ENCODE measurements at places on chromosomes 12 and 14.

GRCh38 chr14:65346895-65347294 is 65.6 kb upstream of the FUT8 start:
- DNase-seq: no peak

DNA sequence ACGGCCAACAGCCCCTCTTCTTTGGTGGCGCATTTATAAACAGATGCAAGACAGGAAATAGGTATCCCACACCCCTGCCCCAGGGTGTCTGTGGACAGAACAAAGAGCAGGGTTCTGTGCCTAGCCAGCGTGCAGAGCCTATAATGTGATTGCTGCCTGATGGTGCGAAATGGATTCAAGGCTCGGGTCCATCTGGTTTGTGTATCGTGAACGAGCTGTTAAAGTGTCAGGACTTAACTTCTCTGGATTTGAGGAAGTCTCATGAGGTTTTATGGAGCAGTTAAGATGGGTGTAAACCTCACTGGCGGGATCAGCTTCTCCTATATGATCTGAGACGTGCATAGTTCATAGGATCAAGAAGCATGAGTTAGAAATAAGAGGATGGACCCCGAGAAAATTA is 388.7 kb upstream of the TBX3 start:
- no peak for DNase-seq

DNA sequence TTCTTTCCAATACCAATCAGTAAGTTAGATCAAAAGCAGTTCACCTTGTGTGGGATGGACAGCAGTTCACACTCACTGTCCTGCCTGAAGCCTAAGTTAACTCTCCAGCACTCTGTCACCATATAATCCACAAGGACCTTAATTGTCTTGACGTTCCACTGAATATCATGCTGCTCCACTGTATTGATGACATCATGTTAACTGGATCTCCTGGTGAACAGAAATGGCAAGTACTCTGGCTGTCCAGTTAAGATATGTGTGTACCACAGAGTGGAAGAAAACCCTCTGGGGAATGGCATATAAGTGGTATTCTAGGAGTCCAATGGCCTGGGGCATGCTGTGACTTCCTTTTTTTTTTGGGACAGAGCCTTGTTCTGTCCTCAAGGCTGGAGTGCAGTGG is 16.2 kb downstream of the CDKL1 start:
- no peak for DNase-seq

DNA sequence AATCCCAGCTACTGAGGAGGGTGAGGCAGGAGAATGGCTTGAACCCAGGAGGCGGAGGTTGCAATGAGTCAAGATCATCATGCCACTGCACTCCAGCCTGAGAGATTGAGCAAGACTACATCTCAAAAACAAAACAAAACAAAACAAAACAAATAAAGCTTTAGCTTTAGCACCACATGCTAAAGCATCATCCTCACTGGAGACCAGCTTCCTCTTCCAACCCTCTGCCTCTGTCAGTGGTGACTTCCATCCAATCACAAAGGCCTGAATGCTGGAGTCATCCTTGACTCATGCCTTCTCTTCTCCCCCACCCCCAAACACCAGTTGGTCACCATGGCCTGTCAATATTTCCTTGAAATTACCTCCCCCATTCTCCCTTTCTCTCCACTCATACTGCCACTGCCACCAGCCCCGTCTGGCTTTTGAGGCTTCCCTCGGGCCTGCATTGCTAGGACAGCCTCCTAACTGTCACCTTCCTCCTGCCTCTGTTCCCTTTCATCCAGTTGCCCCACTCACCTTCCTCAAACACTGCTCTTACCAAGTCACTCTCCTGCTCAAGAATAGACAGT is 1.4 kb downstream of the ZNF385A start:
- DNase-seq: no peak

DNA sequence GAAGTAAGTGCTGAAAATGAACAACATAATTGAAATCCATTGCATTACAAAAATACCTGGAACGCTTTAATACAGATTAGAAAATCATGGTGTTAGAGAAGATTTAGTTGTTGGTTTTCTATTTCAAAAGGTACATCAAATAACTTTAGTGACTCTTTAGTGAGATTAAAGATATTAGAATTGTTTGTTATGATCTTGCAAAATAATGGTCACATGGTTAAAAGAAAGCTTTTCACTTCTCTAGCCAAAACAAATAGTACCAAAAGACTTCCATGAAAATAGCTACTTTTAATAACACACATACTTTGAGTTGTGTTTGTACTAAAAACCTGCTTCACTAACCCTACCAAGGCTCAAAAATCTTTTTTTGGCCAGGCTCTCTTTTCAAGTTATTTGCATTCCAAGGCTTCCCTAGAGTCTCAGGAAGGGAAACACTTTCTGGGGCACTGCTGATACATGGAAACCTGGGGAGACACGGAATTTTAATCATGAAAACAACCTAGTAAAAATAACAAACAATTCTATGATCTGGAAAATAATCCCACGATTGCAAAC is at the start of gene SLCO1A2:
SLCO1A2 (minus strand) TSS at position 147 of the 555 bp plus-strand sequence. CDS start 270 bp downstream, outside the sequence.
- no peak for DNase-seq

DNA sequence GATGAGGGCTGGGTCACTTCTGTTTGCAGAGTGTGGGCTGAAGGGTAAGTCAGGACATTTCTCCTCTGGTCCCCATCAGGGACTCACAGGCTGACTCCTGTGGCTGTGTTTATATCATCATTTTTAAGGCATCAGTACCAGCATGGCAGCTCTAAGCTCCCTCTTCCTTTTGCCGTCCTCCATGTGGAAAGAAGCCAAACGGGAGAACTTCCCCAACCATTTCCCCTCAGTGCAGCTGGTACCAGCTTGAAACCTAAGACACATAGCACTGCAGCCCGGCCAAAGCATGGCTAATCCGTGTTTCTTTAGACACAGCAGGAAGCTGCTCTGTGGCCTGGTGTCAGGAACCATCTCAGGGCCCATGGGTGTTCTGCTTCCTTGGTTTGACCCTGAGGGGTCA is 31.9 kb upstream of the ATP2A2 start:
- no peak for DNase-seq

- no peak for DNase-seq
These were observed 312.4 kb upstream of the PRKD1 start for GRCh38 chr14:30240018-30240417.

DNA sequence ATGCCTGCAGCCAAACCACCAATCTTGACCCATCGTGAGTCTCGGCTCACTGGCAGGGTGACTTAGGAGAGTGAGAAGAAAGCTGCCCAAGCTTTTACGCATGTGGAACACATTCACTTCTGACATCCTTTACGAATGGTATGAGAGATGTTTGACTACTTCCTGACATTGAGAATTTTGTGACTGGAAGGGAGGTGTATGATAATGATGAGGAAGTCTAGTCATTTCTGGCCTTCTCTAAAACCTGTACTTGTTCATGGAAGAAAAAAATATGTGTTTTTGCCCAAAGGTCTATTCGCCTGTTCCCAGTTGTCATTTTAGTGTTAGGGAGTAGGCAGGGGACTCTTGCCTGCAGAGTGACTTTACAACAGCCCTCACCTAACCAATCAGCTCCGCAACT is 227.2 kb upstream of the ATP2B1 start:
- DNase-seq: no peak

- DNase-seq: no peak
These were observed 70.2 kb downstream of the SLC25A47 start for GRCh38 chr14:100393362-100393761.

DNA sequence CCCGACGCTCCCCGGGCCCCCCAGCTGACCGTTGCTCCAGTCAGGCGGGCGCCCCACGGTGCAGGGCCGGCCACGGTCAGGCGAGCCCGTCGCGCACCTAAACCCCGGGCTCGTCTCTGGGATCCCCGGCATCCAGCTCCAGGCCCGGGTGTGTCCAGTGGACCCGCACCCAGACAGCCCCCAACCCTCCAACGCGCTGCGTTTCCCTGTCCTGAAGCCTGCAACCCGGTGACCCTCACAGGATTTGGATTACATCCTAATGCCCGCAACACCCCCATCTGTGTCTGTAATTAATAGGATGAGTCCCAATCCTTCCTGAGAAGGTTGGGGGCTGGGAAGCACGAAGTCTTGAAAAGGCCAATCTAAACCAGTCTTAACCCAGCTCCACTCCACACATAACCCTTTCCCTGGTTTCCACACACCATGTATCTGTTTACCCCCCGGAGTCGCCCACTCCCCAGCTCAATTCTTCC is 10.4 kb downstream of the CPNE6 start:
- no peak for DNase-seq

- no peak for DNase-seq
These were observed 670.3 kb upstream of the TBX3 start for GRCh38 chr12:115354007-115354890.

GRCh38 chr12:130973109-130973508 is 19.4 kb downstream of the ADGRD1 start:
- no peak for DNase-seq

GRCh38 chr12:46526233-46526632 is 153.7 kb upstream of the SLC38A2 start:
- no peak for DNase-seq

DNA sequence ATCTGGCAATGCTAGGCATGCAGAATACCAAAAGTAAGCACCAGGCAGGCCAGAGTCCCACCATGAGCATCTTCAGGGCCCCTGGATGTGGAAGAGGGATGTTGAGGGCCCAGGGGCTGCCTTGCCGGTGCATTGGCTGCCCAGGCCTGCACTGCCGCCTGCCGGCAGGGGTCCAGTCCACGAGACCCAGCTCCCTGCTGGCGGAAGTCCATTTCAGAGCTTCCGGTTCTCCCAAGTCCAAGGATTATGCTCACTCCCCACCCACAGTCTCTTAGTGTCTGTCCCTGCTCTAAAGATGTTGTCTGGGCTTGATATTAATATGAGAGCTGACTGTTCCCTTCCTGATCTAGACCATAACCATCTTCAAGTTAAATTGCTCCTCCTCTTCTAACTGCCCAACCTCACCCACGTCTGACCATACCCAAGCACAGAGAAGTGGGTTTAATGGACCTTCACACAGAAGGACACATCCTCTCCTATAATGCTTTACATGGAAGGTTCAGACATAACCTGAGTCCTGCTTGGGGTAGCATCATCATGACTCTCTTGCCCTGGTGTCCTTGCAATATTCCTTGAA is 117.4 kb downstream of the DAD1 start:
- DNase-seq: no peak

DNA sequence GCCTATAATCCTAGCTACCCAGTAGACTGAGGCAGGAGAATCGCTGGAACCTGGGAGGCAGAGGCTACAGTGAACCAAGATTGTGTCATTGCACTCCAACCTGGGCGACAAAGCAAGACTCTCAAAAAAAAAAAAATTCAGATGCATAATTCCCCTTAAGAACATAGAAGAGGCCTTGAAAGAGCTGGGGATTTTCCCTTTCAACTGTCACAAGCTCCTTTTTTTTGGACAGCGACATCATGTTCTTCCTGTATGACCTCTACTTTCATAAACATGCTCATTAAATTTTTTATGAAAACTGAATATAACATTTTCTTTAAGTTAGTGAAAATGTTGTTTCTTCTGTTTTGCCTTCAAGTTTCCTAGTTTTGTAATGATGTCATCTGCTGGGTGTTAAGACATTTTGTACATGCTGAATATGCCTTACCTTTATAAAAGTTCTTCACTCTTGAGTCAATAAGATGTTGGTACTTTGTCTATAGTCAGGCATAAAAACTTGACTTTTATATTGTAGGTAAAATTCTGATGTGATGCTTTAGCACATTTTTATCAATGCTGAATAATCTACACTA is 76.0 kb downstream of the PTHLH start:
- no peak for DNase-seq

DNA sequence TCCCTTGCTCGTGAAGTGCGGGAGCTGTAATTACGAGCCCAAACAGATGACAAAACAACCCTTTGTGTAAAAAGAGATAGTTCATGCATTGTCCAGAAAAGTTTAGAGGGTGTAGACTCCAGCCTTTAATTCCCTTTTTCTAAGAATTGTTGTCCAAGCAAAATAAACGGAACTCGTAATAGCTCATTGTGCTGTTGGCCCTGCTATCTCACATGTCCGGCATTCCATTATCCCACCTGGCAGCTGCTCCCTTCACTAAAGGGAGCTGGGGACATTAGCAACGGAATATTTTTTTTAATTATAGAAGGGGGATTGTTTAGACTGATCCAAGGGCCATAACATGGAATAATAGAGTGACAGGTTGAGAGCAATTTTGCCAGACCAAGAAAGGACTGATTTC is 277.5 kb upstream of the TBX3 start:
- DNase-seq: no peak

DNA sequence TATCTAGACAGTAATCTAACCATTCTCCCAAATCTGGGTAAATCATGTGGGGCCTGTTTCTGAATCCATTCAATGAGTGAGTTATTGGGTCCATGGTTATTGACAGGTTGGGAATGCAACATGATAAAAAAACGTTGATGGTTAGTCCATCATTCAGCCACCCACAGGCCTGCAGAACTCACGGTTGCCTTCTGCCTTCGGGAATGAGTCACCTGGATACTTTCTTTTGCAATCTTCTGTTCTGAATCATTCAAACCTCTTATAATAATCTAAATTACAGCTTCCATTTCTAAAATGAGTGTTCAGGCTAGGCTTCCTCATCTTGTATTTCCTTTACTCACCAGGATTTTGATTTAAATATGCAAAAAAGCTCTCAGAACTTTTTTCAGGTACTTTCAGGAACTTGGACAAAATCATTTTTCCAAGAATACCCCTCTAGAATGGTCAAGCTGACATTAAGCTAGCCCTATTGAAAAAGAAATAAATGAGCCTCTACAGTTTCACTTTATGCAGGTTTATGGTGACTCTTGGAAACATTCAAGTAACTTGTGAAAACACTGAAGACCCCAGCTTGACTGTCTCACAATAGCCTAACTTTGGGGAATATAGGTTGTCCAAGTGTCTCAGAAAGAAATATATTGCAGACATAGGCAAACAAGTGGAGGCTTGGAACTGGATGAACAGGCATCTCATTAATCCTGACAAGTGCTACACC is 94.4 kb downstream of the KCNK10 start:
- no peak for DNase-seq

DNA sequence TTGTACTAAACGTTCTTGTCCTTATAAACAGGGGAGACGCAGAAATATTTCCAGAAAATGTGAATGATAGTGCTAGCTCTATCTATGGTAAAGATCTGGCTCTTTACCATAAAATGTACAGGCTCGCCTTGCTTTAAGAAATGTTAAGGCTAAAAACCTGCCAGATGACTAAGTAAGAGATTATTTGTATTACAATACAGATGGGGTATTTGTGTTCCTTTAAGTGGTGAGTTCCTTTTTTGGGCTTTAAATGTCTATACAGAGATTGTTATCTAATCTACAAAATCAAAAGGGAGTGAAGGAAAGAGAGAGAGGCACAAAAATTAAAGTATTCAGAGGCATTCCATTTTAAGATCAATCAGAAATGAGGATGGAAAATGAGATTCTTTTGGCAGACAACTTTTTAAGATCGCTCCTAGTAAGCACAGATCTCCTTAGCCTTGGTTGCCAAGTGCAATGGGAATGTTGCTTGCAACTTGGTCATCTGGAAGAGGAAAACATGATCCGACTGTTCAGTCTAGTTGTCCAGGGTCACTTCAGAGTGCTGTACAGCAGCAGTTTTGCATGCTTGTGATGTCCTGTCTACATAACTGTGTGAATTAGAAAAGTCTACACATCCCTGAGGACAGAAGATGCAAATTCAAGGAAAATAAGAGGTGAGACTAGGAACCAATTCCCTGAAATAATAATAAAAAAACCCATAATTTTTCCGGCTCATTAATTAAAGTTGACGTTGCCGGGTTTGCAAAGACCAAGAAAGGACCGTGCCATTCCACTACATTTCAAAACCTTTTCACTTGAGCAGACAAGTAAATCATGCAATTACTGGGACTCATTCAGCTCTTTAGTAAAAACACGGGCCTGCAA is 380.8 kb downstream of the EGLN3 start:
- no peak for DNase-seq

Data from stimulated activated CD8-positive, alpha-beta memory T cell treated with anti-CD3 and anti-CD28 coated beads, Interleukin-2, amount 100 ng/mL, for 1 hour (primary cell).